Bone marrow (tissue), 2 donors: ENCODE measurements at places on chromosomes 2 and 18.

DNA sequence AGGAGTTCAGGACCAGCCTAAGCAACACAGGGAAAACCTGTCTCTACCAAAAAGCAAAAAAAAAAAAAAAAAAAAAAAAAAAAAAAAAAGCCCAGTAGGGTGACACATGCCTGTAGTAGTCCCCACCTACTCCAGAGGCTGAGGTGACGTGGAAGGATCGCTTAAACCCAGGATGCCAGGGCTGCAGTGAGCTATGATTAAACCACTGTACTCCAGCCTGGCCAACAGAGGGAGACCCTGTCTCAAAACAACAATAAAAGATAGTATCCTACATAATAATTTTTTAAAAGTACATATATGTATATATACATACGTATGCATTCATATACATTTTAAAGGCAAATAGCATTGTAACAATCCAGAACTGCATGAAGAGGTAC lies 51.7 kb downstream of the SOS1 start:
- no peak for DNase-seq

DNA sequence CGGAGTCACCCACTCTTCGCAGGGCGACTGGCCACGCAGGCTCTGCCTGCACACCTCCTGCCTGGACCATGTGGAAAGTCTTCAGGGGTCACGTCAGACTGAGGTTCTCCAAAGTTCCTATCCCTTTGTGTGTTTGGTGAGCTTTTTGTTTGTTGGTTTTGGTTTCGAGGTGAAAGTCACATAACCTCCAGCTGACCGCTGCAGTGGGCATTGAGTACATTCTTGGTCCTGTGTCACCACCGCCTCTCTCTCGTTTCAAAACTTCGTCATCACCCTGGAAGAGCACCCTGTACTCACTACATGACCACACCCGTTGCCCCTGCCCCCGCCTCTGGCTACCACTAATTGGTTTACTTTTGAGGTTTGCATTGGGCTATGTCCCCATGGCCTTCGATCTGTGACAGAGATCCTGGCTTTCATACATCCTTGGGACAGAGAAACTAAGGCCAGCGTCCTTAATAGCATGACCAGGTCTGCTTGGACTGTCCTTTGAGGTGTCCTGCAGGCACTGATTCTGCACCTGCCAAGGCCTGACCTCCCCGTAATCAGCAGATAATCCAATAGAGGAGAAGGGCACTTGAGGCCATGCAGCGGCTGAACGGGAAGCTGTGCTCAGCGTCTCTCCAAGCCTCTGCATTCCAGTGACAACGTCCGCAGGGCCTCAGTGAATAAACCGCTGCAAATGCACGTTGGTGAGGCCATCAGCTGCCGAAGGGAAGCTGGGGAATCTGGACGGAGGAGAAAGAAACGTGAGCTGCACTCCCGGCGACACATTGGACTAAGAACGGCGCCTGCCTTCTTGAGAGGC lies 46.8 kb downstream of the SH3BP4 start:
- DNase-seq = no peak

GRCh38 chr18:48140731-48141130 lies 210.3 kb upstream of the SMAD2 start:
- no peak for DNase-seq

DNA sequence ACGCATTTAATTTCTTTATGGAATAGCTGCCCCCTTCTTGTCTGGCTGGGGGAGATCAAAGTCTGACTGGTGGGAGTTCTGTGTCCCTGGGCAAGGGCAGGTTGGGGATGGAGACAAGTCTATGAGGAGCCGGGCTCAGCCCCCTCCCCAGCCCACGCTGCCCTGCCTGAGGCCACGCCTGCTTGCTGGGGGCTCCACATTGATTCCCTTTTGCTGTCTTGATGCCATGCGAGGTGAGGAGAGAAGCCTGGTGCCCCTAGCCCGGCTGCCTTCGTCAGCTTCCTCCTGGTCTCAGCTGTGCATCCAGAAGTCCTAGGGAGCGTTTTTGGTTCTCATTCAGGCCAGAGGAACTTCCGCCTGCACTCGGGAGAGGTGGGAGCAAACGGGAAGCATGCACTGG lies 247.9 kb downstream of the NDUFA10 start:
- DNase-seq = no peak

- DNase-seq = no peak
These were observed 101.2 kb downstream of the ZNF519 start for GRCh38 chr18:14031053-14031452.

DNA sequence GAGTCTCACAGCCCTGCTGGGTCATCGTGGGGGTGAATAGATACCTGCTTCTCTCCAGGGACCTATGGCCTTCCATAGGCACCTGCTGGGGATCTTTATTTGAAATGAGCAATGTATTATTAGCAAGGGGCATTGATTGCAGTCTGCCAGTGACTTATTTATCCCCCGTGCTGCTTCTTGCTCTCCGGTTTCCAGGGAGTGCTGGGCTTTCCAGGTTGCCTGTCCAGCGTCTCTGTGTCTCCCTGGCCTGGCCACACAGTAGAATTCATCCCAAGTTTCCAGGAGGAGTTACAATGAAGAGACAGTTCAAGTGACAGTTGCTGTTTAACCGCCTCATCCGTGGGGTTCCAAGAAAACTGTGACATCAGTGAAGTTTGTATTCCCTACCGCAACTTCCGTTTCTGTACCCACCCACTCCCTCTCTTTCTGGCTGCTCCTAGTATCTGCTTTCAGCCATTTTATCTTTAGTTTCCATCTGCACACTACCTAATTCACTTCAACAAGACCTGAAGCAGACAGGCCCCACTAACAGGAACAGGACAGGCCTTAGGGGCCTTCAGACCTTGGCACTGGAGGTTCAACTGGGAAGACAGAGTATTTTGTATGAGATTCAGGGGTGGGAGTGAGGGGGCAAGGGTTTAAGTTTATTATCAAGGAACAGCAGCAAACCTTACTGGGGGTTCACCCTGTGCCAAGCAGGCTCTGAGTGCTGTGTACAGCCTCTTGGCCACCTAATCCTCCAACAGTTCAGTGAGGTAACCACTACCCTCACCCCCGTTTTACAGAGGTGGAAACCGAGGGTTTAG lies 134.8 kb downstream of the PRKCE start:
- DNase-seq = no peak

GRCh38 chr2:178088774-178089270 lies 16.2 kb upstream of the PDE11A start:
- no peak for DNase-seq

- no peak for DNase-seq
These were observed 311.2 kb upstream of the CRIM1 start for GRCh38 chr2:36044411-36044810.

DNA sequence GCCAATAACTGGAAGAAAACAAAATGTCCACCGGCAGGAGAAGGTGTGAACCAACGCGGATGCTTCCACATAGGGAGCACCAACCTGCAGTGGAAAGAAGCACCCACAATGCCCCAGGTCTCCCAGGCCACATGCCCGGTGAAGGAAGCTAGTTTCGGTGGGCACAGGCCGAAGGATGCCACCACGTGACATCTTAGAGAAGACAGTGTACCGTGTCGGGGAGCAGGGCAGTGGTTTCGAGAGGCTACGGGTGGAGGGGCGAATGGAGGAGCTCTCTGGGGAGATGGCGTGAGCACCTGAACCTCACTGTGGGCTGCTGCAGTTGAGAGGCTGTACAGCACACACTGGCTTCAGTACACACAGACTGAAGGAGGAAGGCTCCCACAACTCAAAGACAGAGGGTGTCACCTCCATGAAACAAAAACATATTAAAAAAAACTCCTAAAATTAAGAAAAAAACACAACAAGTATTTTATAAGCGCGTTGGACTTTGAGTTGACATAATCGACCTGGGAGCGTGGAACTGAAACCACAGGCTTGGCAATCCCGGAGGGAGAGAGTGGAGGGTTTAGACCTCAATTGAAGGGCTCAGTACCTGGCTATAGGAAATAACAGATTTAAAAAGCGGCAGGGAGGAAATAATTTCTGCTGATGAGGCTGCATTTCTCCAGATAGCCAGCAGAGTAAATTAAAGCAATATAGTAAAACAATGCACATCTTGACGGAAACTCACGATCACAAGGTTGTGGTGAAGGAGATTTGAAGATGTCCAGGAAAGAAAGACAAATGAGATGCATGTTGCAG lies 160.1 kb downstream of the RTP5 start:
- DNase-seq = no peak

GRCh38 chr18:45218436-45218835 lies 396.8 kb upstream of the SLC14A2 start:
- no peak for DNase-seq

GRCh38 chr2:41903474-41904135 lies 144.2 kb upstream of the PKDCC start:
- no peak for DNase-seq

DNA sequence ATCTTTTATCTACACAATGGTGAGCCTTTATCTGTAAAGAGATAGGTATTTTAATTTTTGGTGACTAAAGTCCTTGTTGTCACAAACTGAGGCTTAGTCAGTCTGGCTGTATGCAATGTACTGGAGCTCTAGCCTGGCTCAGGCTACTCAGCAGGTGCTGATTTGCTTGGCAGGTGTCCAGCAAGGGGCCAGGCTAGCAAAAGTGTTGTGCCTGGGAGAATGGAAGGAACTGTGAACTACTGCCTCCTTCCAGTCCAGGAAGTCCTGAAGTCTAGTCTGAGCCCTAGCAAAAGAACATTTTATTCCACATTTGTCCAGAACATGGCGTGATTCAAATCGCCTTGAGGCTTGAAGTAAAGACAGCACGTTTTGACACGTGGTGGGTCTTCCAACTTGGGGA lies 260.5 kb downstream of the CCDC85A start:
- DNase-seq = no peak

DNA sequence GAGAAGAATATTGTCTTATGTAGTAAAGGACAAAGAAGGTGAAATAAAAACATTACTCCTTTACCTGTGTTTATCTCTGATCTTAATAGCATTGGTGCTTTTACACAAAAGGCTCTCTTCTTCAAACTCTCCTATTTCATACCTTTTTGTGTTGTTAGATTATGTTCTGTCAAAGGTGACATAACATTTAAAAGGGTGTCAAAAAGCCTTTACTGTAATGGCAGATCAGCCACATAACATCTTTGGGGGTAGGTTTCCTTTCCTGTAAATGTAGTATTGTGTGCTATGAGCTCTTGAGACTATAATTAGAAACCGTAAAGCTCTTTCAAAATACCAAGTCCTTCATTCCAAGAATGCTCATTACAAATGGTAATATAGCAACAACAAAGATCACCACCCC lies 400.1 kb downstream of the LNPK start:
- DNase-seq = no peak

DNA sequence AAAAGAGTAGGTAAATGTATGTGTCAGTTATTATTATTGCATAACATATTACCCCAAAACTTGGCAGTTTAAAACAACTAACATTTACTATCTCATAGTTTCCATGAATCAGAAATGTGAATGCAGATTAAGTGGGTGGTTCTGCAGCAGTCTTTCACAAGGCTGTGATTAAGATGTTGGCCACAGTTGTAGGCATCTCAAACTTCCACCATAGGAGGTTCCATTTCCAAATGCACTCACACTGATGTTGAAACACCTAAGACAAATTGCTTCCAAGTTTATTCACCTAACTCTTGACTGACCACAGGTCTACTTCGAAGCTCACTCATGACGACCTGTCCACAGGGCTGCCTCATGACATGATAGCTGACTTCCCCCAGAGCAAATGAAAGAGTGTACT lies 360.8 kb downstream of the GRB14 start:
- no peak for DNase-seq

- no peak for DNase-seq
These were observed 16.1 kb upstream of the ANKRD53 start for GRCh38 chr2:70962211-70962884.

GRCh38 chr2:17148407-17149145 lies 369.7 kb downstream of the RAD51AP2 start:
- no peak for DNase-seq

- DNase-seq = no peak
These were observed 370.7 kb downstream of the SLC4A3 start for GRCh38 chr2:219998107-219998506.

DNA sequence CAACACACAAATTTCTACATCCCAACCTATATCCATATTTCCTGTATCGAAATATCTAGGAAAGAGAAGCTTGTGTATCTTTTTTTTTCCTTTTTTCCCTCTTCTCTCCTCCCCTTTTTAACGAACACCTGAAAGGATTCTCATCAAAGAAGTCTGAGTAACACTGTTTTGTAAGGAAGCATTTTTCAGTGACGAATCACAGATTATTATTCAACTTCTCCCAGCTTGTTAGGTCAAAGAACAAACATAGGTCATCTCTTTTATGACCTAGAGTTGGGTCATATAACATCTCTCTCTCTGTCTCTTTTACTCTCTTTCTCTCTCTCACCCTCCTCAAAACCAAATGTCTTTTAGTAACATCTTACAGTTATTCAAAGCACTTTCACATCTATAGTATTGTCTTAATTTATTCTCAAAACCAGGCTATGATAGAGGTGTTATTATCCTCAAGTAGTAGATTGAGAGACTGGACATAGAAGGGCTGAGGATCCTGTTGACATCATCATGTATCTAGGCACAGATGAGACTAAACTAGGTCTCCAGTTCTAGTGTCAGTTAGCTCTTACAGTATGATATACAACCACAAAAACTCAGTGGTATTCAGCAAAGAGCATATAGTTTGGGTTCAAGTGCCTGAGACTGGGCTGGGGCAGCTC lies 80.1 kb upstream of the SPOPL start:
- DNase-seq = no peak

- no peak for DNase-seq
These were observed 97.9 kb upstream of the KLHL29 start for GRCh38 chr2:23286758-23287704.

DNA sequence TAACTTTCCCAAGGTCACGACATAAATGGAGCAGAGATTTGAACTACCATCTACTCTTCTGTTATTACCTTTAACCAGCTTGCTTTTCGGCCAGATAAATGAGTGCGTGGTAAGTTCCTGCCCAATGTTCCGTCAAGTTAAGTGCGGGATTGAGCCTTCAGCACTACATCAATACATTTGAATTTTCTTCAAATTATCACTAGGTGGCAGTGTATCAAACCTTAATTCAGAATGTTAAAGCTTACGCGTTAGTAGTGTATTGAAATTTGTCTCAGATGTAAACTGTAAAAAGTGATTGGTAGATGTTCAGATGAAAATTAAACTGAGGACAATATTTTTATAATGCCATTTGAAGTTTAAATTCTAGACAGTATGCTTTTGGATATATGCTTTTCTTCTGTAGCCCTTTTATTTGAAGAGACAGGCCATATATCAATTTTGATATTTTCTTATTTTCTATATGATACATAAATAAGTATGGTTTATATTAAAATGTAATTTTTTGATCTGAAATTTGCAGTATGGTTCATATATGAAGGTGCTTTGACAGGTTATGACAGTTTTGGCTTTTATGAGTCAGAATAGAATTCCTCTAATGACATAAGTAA lies 681.3 kb downstream of the ADCYAP1 start:
- DNase-seq = peak; percentile 18
